ENCODE measurements at places on chromosomes 2 and 18.

DNA sequence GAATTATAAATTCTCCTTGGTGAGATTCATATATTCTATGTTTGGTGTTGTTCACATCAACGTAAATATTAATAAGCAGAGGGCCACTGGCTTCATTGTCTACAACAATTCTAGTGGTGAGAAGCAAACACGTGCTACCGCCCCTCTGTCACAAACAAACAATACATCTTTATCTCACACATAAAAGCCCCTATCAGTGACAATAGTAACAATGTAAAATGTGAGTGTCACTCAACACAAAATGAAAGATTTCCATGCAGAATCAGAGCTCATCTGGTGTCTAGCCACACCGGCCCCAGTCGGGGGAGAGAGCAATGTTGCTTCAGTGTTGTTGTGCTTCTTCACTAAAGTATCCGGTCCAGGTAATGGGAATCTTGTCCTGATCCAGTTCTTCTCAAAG is 932.6 kb downstream of the SOCS6 start:
- DNase-seq, result no peak

- peak; percentile 77 for DNase-seq
These were observed 10.0 kb upstream of the ADAM17 start for GRCh38 chr2:9565436-9566153.

DNA sequence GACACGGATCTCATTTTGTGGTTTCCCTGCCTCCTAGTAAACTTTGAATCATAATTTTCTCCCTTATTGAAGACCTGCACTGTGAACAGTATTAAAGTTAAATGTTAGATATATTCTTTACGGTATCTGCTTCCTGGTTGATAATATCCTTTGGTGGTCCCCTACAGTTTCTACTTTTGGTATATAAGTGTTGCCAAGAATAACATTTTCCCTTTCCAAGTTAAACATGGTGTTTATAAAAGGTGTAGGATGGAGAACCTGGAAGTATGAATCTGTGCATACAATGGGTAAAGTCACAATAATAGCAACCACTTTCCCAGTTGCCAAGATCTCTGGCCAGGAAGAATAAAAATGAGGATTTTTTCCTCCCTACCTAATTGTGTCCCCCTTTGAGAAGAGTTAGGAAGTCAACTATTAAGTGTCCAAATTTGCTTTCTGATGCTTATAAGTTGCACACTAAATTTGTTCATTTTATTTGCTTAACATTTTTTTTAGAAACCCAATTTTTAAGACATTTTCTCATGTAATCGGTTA is 201.0 kb upstream of the STK17B start:
- no peak for DNase-seq

- DNase-seq, result no peak
These were observed 204.2 kb upstream of the SMAD2 start for GRCh38 chr18:48134609-48135008.

GRCh38 chr18:59932401-59932800 is 32.6 kb downstream of the PMAIP1 start:
- no peak for DNase-seq

DNA sequence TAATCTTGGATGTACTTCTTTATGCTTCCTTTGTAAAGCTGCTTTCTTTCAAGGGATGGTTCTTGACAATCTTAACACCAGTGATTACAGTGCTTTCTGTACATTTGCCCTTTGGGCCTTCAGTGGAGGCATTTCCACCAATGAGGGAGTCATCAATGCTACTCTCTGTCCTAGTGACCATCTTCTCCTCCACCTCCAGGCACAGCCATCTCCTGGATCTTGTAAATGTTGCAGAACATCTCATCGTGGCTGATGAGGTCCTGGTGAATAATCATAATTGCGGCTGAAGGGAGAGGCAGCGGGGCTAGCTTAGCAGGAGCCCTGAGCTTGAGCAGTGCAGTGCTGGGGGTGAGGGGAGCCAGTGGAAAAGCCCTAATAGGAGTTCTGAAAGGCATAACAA is 32.5 kb downstream of the IDH1 start:
- DNase-seq, result peak; percentile 7

GRCh38 chr18:33830213-33830612 is 252.2 kb downstream of the ASXL3 start:
- DNase-seq, result no peak

DNA sequence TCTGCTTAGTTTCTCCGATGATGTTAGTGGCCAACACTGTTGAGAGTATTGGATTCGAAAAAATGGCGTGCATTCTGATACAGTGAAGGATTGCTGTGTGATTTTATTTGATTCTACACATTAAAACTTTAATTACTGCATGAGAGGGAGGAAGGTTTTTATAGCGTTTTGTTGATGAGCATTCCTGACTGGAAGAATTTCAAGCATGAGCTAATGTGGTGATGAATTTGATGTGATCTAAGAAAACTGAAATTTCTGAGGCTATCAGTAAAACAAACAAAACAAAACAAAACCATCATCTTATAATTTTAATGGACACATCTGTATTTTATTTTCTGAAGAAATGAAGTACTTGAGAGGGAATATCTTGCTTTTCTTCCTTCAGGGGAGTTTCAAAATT is 59.6 kb downstream of the ITGB6 start:
- no peak for DNase-seq

GRCh38 chr2:239259603-239260298 is 141.1 kb downstream of the HDAC4 start:
- DNase-seq, result no peak

DNA sequence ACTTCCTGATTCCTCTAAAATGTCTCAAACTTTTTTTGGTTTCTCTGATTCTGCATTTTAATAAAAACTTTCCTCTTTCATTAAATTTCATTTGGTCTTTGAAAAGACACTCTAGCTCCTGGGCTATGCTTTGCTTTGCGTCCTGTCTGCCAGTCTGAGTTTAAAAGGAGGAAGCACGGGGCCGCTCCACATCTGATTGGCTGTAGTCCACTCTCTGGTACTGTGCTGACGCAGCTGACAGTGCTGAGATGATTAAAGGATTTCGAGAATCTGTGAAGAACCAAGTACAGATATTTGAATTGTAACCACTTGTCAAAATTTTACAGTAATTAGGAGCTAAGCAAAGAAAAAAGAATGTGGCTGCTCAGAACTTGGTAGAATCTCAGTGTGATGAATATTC is 199.6 kb upstream of the HNMT start:
- DNase-seq, result no peak

Measured in COLO829 (cell line).